ENCODE measurements at places on chromosomes 3 and 15.

DNA sequence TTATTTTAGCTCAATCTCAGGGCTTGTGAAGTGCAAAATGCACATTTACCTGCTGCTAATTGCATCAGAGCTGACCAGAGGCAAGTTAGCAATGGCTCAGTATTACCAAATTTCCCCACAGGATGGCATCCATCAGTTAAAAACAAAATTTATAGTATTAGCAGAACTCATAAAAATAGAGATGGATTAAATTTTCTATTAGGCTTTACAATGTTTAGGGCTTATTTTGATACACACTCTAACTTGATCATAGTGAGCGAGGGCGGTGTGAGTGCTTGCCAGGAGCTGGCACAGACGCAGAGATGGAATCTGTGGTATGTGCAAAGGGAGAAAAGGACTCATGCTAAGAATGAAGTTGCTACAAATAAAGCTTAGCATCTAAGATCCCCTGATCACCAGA, 241.0 kb downstream of the NSUN3 start:
- DNase-seq = peak; percentile 43

GRCh38 chr3:17349093-17349492, 393.3 kb downstream of the TBC1D5 start:
- no peak for DNase-seq

DNA sequence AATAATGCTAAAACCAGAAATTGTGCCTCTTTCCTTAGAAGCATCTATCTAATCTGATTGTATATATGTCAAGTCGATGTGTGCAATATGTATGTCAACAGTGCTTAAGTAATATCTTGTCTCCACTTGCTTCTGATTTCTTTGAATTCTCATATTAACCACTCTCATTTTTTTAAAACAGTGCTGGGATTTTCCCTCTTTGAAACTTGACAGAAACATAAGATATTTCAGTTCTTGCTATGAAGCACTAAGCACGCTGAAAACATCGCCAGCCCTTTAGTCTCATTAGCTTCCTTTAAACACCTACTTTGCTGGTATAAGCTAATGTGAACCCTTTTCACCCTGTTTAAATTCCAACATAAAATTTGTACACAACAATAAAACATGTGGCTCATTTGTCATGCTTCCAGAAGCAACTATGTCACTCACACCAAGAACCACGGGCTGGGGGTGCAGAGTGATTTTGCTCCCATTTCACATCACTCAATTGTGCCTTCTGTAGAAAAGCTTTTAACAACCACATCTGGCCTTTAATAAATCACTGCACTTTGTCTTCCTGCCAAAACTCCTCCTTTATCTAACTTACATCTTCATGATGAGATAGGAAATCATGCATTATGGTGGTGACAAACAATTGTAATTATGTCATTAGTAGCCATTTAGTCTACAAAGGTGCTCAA, 185.2 kb downstream of the FOXP1 start:
- no peak for DNase-seq

DNA sequence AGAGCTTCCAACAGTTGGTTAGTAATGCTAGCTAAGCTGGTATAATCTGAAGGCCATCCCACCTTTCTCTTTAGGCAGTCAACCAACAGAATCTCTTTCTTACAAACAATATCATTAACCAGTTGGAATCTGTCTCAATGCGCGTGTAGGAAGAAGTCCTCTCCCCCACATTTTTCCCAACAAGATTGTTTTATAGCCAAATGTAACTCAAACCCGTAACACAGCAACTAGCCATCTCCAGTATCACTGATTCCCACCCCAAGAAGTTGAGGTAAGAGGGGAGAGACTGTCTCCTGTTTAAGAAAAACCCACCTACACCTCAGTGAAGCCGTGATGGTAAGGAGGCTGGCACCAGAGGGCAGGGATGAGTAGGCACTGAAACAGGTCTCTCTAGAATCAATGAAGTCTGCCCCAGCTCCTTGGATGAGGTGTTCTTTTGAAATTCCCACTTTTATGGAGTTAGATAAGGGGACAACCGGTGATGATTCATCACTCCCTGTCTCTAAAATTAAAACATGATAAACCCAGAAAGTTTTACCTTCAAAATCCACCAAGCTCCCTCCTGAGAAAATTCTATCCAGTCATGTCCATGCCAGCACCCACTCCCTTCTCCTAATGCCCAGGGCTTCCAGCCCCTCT, 30.9 kb downstream of the CDC25A start:
- DNase-seq = peak; percentile 49

GRCh38 chr15:65762914-65763787, 28.9 kb downstream of the DENND4A start:
- no peak for DNase-seq

- no peak for DNase-seq
These were observed 39.9 kb upstream of the LDHAL6B start for GRCh38 chr15:59166601-59167265.

GRCh38 chr3:45595364-45596195, 1.0 kb downstream of the LIMD1 start:
- peak; percentile 43 for DNase-seq

- DNase-seq = no peak
These were observed 387.9 kb downstream of the PYDC2 start for GRCh38 chr3:191848818-191849217.

GRCh38 chr15:83404121-83404520, 43.0 kb upstream of the SH3GL3 start:
- DNase-seq = no peak

DNA sequence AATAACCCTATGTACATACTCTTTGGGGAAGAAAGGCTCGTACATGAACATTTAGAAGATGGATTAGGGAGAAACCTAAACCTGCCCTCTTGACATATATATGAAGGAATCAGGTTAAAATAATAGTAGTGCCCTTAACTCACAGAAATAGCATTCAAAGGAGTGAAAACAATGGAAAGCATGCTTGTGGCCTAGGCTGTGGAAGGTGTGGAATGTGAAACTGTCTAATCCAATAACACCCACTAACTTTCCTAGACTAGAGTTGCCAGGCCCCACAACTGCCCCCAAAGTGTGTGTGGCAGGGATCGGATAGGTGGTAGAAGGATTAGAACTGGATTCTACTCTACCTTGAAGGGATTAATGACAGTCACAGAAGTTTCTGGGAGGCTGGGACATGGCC, 317.4 kb upstream of the LRRFIP2 start:
- DNase-seq = peak; percentile 23

- no peak for DNase-seq
These were observed 89.9 kb downstream of the ATP10A start for GRCh38 chr15:25773248-25773647.

- DNase-seq = no peak
These were observed 11.4 kb downstream of the CHRD start for GRCh38 chr3:184391266-184391665.

DNA sequence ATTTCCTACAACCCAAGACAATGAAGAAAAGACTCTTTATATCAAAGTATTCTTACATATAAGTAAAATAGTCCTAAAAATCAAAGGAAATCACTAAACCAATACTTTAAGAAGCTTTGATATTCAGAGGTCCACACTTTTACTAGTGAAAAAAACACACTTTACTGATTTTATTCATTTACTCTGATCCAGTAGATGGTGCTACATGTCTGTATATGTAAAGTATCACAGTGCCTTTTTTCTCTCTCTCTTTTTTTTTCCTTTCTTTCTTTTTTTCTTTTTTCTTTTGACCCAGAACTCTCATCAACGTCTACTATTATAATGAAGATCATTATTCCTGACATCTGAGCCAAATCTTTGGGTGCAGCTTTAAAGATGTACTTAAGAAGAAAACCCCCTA, 10.8 kb upstream of the CCDC39 start:
- DNase-seq = peak; percentile 8

DNA sequence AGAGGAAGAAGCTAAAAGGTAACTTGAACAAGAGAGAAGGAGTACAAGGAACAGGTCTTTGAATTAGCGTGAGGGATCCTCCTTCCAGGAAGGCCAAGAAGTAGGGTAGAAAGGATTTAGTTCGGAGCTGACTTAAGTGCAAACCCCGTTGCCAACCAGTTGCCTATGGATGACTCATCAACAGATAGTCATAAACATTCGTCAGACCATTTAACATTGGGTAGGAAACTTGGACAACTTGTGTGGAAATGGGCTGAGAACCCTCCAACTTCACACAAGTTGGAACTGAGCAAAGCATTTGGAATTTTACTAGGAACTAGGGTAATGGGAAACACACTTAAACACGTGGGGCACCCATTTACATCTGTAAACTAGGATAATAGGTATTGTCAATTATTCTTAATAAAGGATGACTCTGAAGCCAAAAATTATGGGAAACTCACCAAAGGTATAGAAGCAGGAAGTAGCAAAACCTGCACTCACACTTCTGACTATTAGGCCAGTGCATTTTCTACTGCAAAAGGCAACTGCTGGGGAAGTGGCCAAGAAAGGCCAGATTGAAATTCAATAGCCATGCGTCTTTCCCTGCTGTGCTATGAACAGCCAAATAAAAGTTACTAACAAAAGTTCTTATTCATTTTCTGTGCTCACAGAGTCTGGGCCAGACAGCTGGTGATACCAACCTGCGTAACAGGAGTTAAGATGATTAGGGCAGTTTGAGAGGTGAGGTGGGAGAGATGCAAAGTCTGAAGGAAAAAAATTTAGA, 174.5 kb upstream of the TMC3 start:
- DNase-seq = peak; percentile 56

GRCh38 chr3:36944641-36945270, at the start of gene TRANK1:
Gene TRANK1 (minus strand): TSS chr3:36945054. CDS start chr3:36944809, 245 bp downstream.
- peak; percentile 66 for DNase-seq

DNA sequence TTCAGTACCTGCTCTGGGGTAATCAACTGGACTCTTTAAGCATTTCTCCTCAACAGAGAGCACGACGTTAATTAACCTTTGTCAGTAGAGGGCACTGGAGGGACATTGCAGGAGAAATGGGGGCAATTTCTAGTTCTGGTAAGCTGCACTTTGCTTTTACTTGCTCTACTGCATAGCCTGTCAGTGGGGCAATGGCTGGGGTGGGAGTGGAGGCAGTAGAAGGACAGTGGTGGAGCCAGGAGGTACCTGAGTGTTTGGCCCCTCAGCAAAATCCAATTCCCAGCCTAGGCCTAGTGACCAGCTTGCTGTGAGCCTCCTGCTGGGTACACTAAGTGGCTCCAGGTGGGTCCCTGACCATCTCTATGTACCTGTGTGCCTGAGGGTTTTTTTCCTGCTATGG, 18.3 kb upstream of the MED12L start:
- no peak for DNase-seq
